Common myeloid progenitor, CD34-positive (primary cell): ENCODE measurements at places on chromosomes 1 and 21.

DNA sequence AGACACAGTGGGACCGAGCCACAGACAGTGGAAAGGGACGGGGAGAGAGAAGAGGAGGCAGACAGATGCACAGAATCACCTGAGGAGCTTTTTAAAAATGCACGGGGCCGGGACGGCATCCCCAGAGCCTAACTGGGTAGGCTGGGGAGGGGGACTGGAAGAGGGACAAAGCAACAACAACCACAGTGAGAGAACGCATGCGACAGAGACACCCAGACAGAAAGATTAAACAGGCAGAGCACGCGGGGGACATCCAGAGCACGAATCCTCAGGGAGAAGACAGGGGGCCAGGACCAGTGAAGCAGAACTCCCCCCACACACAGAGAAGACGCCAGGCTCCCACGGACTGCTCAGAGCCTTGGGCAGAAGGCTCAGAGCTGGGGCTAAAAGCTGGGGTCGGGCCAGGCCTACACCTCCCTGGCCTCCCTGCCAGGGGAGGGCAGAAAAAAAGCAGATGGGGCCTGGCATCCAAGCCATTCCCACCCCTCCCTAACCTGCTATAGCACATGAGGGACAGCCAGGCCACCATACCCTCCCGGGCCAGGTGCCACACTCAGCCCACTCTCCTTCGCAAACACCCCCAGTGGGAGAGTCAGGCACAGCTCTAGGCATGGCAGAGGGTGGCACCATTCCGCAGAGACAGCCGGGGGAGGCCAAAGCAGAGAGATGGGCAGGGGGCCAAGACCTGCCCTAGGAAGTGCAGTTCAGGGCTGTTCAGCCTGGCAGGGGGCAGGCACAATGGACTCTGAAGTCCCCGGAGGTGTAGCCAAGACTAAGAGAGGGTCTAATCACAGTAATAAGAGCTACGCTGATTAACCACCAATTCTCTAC lies 29.8 kb upstream of the COL16A1 start:
- no peak for DNase-seq

- DNase-seq, result no peak
These were observed 9.6 kb downstream of the DIP2A start for GRCh38 chr21:46468108-46468774.

- no peak for DNase-seq
These were observed 182.7 kb upstream of the PTBP2 start for GRCh38 chr1:96538883-96539282.

DNA sequence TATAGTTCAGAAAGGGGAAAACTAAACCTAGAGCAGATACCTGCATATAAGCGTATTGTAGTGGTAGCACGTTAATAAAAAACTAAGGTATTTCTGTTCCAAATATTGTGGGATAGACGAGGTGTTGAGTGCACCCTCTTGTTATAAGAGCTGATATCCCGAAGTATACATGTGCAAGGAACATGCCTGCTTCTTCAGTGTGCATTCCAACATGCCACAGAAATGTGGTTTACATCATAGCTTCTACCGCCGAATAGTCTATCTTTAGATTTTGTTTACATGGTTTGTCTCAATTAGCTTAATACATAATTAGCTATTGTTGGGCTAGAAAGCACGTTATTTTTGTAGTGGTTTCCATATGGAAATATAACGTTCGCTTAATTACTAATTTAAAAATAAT lies 2.2 kb downstream of the CHRM3 start:
- no peak for DNase-seq

DNA sequence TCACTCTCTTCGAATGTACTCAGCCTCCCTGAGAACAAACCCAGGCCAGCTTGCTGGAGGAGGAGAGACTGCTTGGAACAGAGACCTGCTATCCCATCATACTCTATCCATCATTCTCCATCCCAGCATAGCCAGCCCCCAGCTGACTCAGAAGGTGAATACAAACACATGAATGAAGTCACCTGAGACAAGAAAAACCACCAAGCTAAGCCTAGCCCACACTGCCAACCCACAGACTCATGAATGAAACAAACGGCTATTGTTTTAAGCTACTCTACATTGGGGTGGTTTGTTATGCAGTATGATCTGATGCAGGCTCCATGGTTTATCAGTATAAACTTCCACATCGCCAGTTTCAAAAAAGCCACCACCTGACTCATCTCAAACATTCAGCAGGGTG lies 395.6 kb downstream of the SETD4 start:
- no peak for DNase-seq

- DNase-seq, result no peak
These were observed 48.7 kb downstream of the DMAP1 start for GRCh38 chr1:44261962-44262361.

GRCh38 chr1:60502506-60502905 lies 428.9 kb upstream of the C1orf87 start:
- DNase-seq, result no peak

DNA sequence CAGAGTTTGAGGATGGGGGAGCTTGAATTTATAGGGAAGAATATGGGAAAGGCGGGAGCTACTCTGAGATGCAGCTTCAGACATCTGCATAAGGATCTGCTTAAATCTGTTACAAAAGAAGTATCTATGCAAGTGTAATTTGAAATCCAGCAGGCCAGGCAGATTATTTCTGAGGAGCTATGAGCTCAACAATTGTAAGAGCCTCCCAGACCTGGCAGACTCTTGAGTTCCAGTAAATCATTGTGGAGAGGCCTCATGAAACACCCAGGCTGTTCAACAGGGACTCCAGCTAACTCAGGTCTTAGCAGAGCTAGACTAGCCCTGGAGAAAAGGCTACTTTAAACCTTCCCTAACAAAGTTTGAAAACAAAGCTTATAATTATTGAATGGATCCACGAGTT lies 647.5 kb upstream of the CHRM3 start:
- no peak for DNase-seq
